Activated naive CD8-positive, alpha-beta T cell treated with anti-CD3 and anti-CD28 coated beads, Interleukin-2, amount 10 ng/mL, durations not matched to agents 7 days and 5 days (primary cell): ENCODE measurements at places on chromosomes 7 and 10.

DNA sequence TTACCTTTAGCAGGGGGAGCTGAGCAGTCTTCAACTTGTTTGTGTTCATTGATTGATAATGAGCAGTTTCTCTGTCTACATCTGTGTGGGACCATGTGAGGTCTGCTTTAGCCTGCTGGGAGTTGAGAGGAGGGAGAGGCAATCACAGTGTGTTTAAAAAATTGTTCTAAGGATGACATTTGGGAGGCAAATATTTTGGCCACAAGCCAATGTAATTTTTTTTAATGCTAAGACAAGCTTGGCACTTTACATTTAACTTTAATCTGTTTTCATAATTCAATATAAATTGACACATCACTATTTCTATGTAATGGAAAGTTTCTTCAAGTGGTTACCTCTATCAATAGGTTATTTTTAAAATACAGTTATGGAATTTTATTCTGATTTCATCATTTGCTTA is 55.9 kb upstream of the SEMA3A start:
- DNase-seq = no peak
- H3K36me3 ChIP-seq = no peaks in the 10 kb centered on the region

DNA sequence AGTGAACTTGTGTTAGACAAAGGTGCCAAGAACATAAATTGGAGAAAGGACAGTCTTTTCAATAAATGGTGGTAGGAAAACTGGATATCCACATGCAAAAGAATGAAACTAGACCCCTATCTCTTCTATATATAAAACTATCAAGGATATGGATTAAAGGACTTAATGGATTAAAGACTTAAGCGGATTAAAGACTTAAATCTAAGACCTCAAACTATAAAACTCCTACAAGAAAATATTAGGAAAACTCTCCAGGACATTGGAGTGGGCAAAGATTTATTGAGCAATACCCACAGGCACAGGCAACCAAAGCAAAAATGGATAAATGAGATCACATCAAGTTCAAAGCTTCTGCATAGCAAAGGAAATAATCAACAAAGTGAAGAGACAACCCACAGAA is 242.9 kb upstream of the MEOX2 start:
- no peaks in the 10 kb centered on the region for H3K4me1 ChIP-seq
- no peak overlapping the region for H3K27ac ChIP-seq
- DNase-seq = no peak
- no peak overlapping the region for H3K4me3 ChIP-seq
- H3K36me3 ChIP-seq = no peaks in the 10 kb centered on the region

DNA sequence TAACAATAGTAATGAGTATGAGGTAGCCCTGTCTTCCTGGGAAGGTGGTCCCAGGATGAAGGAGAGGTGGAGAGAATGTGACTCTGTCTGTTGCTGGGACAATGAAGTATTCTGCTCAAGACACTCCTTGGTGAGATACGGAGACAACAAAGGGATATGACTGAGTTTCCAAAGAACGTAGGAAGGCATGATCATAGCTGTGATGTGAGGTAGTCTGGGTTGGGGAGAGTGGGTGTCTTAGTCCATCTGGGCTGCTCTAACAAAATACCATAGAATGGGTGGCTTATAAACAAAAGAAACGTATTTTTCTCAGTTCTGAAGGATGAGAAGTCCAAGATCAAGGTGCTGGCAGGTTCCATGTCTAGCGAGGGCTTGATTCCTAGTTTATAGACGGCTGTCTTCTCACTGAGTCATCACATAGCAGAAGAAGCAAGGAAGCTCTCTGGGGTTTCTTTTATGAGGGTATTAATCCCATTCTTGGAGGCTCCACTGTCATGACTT is 84.9 kb upstream of the RHOBTB1 start:
- H3K4me3 ChIP-seq = no peak overlapping the region
- no peak for DNase-seq
- no peaks in the 10 kb centered on the region for H3K36me3 ChIP-seq
- no peaks in the 10 kb centered on the region for H3K27me3 ChIP-seq
- H3K27ac ChIP-seq = no peak overlapping the region

GRCh38 chr10:24207781-24208611 is 942 bp upstream of the KIAA1217 start:
- DNase-seq = no peak
- no peak overlapping the region for H3K27ac ChIP-seq
- peak overlapping the region; percentile 73 for H3K4me3 ChIP-seq
- peaks cover 11% of the 10 kb centered on the region for H3K27me3 ChIP-seq
- H3K36me3 ChIP-seq = no peaks in the 10 kb centered on the region
- H3K4me1 ChIP-seq = peaks cover 11% of the 10 kb centered on the region

- H3K36me3 ChIP-seq = no peaks in the 10 kb centered on the region
- no peaks in the 10 kb centered on the region for H3K4me1 ChIP-seq
- no peak for DNase-seq
- no peak overlapping the region for H3K27ac ChIP-seq
Measured at GRCh38 chr10:126420567-126421300, 32.5 kb upstream of the ADAM12 start.

DNA sequence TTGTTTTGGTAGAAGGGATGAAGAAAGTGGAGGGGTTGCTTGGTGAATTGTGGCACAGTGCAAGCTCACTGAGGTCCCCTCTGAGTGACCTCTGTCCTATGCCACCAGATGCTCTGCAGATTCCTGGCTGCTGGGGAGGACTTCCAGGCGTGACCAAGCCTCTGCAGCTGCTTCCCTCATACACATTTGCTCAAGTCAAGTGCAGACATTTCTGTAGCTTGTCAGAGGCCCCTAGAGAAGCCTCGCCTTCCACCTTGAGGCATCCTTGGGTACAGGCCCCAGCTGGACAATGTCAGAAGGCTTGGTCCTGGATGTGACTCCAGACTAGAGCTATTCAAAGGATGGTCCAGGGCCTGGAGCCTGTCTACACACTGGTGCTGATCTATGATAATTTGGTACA is 464.2 kb downstream of the PLXNA4 start:
- H3K4me3 ChIP-seq = no peak overlapping the region
- no peak for DNase-seq
- no peak overlapping the region for H3K27ac ChIP-seq
- H3K36me3 ChIP-seq = no peaks in the 10 kb centered on the region

GRCh38 chr7:113763226-113763625 is 155.6 kb downstream of the PPP1R3A start:
- no peaks in the 10 kb centered on the region for H3K36me3 ChIP-seq
- H3K4me3 ChIP-seq = no peak overlapping the region
- H3K4me1 ChIP-seq = no peaks in the 10 kb centered on the region
- H3K27me3 ChIP-seq = no peaks in the 10 kb centered on the region
- H3K27ac ChIP-seq = no peak overlapping the region
- no peak for DNase-seq

GRCh38 chr7:41709621-41710020 is 6.7 kb upstream of the INHBA start:
- no peak for DNase-seq
- H3K4me1 ChIP-seq = peaks cover 5% of the 10 kb centered on the region
- peaks cover 15% of the 10 kb centered on the region for H3K27me3 ChIP-seq

DNA sequence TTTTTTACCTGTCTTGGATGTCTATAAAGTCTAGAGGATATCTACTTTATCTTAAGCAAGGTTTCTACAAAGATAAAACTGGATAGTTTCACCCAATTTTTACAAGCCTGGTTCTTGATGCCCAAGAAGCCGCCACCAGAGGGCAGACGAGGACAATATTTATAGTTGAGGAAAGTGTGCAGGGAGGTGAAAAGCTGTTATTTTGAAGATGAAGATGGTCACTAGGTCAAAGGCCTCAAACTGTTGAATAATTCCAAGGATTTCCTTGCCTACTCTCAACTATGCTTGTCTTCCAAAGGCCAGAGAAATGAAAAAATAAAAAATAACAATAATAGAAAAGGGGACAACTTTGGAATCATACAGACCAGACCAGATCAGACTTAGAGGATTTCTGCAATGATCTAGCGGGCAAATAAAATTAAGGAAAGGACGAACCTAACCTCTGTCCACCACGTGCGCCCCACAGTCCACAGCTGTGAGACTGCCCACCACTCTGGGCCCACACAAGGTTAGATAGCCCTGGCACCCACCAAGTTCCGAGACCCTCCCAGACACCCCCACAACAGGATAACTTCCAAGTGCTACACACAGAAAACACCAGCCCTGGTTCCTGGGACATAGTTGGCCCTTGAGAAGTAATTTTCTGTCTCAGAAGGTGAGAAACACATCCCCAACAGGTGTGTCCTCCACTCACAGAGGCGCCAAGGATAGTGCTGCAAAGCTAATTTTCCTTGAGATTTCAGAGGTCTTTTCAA is 2.8 kb downstream of the PKD1L1 start:
- H3K27ac ChIP-seq = no peak overlapping the region
- DNase-seq = peak; percentile 74
- peaks cover 3% of the 10 kb centered on the region for H3K4me1 ChIP-seq
- H3K4me3 ChIP-seq = no peak overlapping the region
- no peaks in the 10 kb centered on the region for H3K27me3 ChIP-seq
- no peaks in the 10 kb centered on the region for H3K36me3 ChIP-seq

DNA sequence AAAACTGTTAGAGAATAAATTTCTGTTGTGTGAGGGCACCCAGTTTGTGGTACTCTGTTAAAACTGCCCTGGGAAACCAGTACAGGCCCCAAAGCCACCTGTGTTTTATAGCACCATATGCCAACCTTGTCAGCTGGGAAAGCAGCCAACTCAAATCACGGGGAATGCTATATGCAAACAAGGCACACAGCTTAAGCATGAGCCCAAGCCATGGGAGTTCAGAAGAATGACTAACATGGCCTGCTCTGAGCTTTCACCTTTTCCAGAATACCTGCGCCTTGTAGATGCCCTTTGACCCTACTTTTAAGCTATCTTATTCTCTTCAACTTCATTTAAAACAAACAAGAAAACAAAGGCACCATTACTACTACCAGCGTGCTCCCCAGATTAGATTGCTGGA is 5.5 kb upstream of the SLC25A13 start:
- no peak overlapping the region for H3K27ac ChIP-seq
- no peaks in the 10 kb centered on the region for H3K36me3 ChIP-seq
- H3K27me3 ChIP-seq = peaks cover 2% of the 10 kb centered on the region
- H3K4me1 ChIP-seq = no peaks in the 10 kb centered on the region

DNA sequence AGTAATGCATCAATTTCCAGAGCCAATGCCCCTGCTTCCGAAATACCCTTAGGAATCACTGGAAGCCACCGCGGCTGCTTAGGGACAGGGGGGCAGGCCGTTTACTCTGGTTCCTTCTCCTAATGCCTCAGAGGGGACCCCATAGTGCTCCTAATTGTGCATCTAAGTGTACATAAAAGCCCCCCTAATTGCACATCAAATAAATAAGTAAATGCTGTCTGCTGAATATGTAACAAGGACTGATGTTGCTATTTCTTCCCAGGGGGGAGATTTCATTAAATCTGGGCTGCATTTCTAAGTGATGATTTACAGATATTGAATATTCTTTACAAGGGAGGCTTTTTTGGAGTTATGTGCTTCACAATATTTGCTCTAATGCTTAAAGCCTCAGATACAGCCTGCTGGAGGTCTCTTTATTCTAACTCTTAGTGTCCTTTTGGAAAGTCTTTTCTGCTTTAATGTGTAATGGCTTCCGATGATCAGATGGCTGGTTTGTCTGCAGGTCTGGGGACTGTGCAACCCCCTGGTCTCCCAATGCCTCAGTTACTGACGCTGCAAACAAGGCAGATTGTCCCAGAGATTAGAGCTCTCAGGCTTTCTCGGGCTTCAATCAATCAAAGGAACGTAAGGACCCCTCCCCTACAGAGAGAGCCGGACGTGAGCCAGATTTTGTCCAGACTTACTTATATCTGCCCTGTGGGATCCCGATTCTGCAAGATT is 143.0 kb downstream of the PRPF18 start:
- H3K27me3 ChIP-seq = peaks cover 5% of the 10 kb centered on the region
- no peak overlapping the region for H3K4me3 ChIP-seq
- no peaks in the 10 kb centered on the region for H3K4me1 ChIP-seq
- no peaks in the 10 kb centered on the region for H3K36me3 ChIP-seq
- no peak for DNase-seq
- no peak overlapping the region for H3K27ac ChIP-seq

GRCh38 chr10:99551158-99551557 is 18.4 kb downstream of the NKX2-3 start:
- peaks cover 9% of the 10 kb centered on the region for H3K4me1 ChIP-seq
- H3K36me3 ChIP-seq = no peaks in the 10 kb centered on the region
- no peak for DNase-seq
- H3K27ac ChIP-seq = no peak overlapping the region
- H3K27me3 ChIP-seq = peaks cover 56% of the 10 kb centered on the region

DNA sequence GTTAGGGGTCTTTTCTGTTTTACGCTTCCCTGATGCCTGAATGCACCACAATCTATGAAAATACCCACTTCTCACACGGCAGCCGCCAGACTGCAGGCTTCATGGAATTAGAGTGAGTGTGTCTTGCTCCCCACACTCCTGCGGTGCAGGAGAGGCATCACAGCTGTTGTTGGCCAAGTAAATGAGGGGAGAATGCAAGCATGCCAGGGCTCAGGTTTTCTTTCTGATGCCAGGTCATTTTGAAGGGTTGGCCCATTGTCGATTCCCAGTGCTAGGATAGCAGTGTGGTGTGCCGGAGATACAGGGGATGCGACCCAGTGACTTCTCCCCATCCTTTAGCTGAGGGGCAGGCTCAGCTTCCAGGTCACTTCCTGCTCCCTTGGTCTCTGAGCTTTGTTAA is 16.3 kb downstream of the CXCL12 start:
- no peaks in the 10 kb centered on the region for H3K4me1 ChIP-seq
- H3K4me3 ChIP-seq = no peak overlapping the region
- H3K27ac ChIP-seq = no peak overlapping the region
- DNase-seq = no peak
- no peaks in the 10 kb centered on the region for H3K27me3 ChIP-seq

DNA sequence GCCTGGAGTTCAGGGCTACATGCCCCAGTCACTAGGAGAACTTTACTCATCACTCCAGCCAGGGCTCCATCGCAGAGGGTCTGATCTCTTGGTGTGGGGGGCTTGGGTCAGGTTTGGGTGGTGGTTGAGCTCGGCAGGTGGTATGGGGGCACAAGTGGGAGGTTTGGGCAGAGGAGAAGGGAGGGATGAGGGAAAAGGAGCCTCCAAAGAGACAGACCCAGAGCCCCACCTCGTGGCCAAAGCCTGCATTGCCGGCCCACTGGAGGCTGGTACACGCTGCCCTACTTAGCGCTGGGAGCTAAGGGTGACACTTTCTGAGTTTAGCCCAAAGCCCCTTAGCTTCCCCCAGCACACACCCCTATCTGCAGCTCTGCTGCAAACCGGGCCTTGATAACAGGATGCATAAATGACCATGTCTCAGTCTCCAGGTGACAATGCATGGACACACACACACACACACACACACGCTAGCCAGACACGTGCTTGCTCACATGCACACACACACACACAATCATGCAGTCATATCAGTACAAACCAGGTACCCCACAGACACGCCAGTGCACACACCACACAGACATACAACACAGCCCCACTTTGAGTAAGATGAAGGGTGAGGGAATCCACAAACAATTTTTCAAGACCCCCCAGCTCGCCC is 14.7 kb downstream of the LZTS2 start:
- peak; percentile 84 for DNase-seq
- no peak overlapping the region for H3K4me3 ChIP-seq
- peaks cover 13% of the 10 kb centered on the region for H3K4me1 ChIP-seq
- peaks cover 31% of the 10 kb centered on the region for H3K27me3 ChIP-seq
- no peak overlapping the region for H3K27ac ChIP-seq

- H3K4me1 ChIP-seq = peaks cover 3% of the 10 kb centered on the region
- no peak overlapping the region for H3K4me3 ChIP-seq
- no peaks in the 10 kb centered on the region for H3K27me3 ChIP-seq
- no peak overlapping the region for H3K27ac ChIP-seq
- peaks cover 15% of the 10 kb centered on the region for H3K36me3 ChIP-seq
Measured at GRCh38 chr10:103110407-103110806, 82.7 kb downstream of the NT5C2 start.

- no peak overlapping the region for H3K4me3 ChIP-seq
- DNase-seq = no peak
- no peaks in the 10 kb centered on the region for H3K4me1 ChIP-seq
Measured at GRCh38 chr7:103905997-103906396, 83.5 kb downstream of the RELN start.
